ENCODE measurements at places on chromosomes 7 and 10.

GRCh38 chr7:158613481-158613880 lies 25.9 kb upstream of the PTPRN2 start:
- DNase-seq: no peak

DNA sequence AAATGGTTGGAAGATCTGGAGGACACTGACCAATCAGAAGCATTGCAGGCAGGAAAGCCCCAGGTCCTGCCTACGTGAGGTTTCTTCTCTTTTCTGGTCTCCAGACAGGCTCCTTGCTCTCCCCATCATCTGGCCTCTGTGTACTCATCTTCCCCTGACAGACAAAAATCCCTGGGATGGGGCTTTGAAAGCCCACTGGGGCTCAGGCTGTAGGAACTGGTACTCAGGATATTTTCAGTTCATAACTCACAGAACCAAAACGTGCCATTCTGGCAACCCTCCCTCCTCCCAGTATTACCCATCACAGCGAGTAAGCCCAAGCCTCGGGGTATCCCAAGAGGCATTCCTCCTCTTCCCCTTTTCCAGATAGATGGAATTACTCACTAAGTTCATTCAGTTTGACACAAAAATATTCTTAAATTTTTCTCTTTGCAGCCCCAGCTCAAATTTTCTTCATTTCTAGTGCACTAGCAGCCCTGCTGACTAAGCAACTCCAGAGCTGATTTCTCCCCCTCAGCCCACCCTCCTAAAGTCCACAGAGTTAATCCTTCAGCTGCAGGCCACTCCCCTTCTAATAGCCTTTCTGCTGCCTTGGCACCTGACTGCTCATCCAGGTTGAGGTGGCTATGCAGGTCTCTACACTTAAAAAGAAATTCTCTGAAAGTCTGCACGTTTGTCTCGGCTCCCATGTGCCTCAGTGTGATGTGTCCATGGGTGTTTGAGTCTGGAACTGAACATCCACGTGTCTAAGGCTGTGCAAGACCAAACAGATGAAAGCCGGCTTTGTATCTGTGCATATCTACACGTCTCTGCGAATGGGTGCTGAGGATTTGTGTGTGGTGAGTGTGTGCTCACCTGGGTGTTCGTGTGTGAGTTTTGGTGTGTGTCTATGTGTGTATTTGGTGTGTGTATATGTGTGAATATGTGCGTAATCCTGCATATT lies 331.4 kb downstream of the CCSER2 start:
- DNase-seq: no peak

- no peak for DNase-seq
Observed at GRCh38 chr7:3896169-3896765, 595.2 kb downstream of the SDK1 start.

- DNase-seq: no peak
Observed at GRCh38 chr10:57925045-57925444, 342.6 kb downstream of the IPMK start.

DNA sequence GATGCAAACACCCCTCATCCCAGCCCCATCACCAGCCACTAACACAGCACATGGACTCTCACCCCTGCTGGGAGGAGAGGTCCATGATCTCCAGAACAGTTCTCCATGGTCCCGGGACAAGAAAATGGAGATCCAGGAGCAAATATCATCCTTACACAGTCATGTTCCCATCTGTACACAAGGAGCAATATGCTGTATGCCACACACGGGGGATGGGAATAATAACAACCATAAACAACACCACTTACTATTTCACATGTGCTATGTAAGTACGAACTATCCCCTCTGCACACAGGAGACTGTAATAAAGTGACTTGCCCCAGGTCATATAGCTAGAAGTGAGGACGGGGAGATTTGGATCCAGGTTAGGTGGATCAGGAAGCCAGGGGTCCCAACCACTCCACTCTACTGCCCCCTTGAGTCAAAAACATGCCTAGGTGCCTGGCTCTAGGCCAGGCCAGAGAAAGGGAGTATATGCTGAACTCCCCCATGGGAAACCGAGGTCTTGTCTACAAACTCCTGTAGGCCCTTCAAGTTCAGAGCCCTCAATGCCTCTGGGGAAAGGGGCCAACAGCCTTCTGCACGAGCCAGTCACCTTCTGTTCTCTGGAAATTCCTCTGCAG lies 34.1 kb downstream of the LRRC20 start:
- DNase-seq: no peak

DNA sequence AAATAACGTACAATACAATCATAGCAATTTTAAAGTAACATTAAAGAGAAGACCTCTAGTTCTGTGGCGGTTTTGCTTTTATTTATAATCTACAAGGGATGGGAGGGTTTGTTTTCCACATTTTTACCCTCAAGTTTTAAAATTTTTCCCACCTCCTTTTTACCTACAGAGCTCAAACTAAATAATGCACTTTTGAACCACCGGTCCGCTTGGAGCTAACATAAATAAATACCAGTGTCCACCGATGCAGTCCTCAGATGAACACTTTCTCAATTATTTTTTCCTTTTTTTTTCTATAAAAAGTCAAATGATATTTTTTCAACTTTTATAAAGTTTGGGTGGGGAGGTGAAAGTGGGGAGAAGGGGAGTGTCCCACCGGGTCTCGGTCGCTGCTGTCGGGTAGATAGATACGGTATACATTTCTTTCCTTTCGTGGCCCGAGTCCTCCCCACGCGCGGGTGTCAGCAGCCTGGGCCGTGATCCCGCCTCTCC lies 3.3 kb downstream of the ZNF503 start:
- DNase-seq: no peak

DNA sequence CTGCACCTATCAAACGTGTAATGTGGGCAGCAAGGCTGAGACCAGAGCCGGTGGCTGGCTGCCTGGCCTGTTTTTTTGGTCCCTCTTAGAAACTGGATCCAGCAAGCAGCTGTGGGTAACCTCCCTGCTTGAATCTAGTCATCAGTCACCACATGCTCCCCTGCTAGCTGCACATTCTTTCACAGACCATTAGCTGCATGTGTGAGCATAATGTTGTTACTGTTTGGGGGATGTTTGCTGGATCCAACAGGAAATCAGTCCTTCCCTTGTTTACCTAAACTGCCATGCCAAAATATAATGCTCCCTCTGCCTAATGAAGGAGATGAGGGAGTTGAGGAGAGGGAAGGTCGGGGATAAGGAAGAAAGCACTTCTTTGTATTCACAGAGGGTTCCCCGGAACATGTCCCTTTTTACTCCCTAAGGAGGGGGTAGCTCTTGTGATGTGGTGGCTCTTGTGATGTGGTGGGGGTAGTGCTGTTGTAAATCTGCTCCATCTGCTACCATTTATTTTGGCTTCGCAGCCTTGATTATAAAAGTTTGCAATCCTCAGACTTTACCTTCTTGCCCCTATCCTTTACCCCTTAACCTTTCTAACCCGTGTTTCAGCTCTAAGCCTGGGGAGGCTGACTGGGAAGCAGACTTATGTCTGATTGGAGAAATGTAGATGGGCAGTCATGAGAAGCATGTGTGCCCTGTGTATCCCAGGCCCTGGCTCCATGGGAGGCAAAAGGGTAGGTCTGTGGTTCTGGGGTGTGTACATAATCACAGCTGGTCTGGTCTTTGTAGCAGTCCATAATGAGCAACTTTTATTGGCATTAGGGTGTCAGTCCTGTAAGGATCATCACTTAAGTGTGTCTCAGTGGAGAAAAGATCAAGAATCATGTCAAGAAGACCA lies 20.8 kb downstream of the LOXL4 start:
- no peak for DNase-seq

GRCh38 chr10:14616955-14617730 lies 157.6 kb downstream of the FAM107B start:
- DNase-seq: no peak

GRCh38 chr10:68633281-68633680 lies 73.1 kb downstream of the TET1 start:
- DNase-seq: no peak

GRCh38 chr7:22109761-22110160 lies 164.1 kb upstream of the CDCA7L start:
- DNase-seq: peak; percentile 7

- peak; percentile 41 for DNase-seq
Observed at GRCh38 chr7:140676306-140676705, 3.6 kb downstream of the ADCK2 start.

DNA sequence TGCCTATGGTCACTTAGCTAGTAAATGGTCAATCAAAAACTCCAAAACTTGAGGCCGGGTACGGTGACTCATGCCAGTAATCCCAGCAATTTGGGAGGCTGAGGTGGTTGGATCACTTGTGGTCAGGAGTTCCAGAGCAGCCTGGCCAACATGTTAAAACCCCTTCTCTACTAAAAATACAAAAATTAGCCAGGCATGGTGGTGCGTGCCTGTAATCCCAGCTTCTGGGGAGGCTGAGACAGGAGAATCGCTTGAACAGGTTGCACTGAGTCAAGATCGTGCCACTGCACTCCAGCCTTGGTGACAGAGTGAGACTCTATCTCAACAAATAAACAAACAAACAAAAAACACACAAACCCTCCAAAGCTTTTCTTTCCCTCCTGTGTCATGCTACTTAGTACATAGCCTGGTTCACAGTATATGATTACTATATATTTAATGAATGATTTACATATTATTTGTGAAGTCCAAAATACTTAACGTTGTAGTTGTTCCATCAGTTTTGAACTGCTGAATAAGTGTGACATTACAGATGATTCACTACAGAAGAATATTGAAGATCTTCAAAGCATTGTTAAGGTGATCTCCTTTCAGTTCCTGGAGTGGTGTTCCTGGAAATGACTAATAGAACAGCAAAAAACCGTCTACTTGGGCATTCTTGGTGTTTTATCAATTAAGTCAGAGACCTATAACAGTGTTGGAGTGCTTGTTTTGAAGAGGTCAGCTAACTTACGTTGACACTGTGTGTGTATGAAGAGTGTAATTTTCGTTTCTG lies 72.9 kb downstream of the ADK start:
- no peak for DNase-seq

GRCh38 chr7:158395780-158396278 lies 191.8 kb downstream of the PTPRN2 start:
- DNase-seq: no peak

- DNase-seq: no peak
Observed at GRCh38 chr7:73931502-73931901, 70.5 kb downstream of the TMEM270 start.

DNA sequence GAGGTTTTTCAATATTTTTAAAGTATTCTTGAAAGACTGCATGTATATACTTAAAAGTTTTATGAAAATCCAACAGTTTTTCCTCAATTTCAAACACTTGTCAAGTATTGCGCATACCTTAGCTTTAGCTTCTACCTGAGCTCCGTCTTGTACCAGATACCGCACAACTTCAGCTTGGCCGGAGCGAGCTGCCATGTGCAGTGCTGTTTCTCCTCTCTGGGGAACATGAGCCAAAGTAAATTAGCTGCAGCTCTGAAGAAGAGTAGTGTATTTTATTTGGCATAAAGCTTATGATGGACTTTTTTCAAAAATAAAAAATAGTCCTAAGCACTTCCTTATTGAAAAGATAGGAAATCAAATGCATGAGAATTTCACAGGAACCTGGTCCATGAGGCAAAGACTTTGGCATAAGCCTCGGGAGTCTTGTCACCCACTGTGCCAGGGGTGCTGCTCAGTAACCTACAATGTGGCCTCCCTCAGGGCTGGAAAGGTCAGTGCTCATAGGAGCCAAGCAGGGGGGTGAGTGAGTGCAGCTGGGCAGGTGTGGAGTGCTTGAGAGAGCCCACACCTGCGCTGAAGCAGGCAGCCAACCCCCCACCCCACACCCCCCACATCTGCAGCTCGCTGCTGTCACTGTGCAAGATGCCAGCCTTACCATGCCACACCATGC lies 189.5 kb downstream of the ANK3 start:
- DNase-seq: no peak

DNA sequence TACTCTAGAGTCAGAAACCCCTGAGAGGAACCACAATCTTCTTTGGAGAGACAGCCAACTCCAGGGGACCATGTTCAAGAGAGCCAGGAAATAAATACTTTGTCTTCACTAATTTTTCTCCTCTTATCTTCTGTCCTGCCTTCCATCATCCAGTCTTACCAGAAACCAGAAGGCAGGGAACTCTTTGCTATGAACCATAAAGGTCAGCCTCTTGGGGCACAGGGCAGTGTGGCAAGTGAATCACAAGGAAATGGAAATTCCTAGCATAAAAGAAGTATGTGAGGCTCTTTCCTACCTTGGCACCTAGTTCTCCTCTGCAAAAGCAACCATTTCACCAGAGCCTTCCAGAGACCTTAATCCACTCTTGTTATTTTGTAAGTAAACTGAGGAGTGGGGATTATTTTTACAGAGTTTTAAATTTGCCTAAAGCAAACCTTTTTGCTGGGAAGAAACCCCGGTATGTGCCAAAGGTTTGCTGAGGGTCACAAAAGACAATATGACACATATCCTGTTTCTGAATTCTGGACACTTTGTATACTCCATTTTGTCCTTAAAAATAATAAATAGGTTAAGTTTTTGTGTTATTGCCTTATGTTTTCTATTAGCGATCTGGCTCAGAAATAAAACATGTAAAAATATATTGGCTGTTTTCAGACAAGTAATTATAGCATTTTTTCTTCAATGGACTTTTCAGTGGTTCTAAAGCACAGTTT lies 87.1 kb downstream of the ADAM22 start:
- no peak for DNase-seq

Data from CD4-positive, alpha-beta T cell treated with Interleukin-1 beta for 1 hour (primary cell).